DMS79 treated with DMSO at 0.1 percent for 48 hours (cell line): ENCODE measurements at places on chromosomes 12 and 14.
A peak's percentile ranks its signal among the peaks of the same experiment; 100 is the strongest.

- DNase-seq = peak; percentile 96
Observed at GRCh38 chr12:6370994-6371754, 4.2 kb downstream of the SCNN1A start.

DNA sequence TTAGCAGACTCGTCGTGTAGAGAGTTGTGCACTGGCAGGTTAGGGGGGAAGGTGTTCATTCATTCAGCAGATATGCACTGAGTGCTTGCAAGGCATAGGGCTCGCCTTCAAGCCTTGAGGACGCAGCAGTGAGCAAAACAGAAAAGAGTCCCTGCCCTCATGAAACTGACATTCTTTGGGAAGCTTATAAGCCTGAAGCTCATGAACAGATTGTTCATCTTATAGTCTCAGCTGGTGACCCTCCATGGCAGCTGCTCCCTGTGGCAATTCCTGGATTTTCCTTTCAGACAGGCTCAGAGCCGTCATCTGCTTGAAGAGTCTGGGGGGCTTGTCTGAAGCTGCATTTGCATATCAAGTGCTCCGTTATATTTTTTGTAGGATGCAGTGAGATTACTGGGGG is 148.4 kb downstream of the PRKCH start:
- no peak for DNase-seq

DNA sequence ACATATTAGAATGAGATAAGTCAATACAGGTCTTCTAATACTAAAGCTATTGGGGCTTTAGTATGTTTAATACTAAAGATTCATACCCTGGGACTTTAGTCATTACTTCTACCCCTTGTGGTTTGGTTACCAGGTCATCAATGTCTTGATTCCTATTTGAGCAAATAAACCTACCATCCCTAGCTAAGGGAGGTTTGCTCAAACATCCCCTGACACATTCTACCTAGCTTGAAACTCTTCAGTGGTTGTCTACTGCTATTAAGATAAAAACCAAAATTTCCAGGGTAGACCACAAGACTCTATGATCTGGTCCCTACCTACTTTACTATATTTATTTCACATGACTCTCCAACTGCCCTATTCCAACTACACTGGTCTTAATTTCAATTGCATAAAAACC is 7.3 kb upstream of the C2CD5 start:
- no peak for DNase-seq

GRCh38 chr12:53508534-53509170 is 1.4 kb upstream of the NPFF start:
- peak; percentile 30 for DNase-seq

- no peak for DNase-seq
Observed at GRCh38 chr14:28652782-28653181, 113.8 kb upstream of the FOXG1 start.
